ENCODE measurements at places on chromosomes 11 and 22.
A peak's percentile ranks its signal among the peaks of the same experiment; 100 is the strongest.

DNA sequence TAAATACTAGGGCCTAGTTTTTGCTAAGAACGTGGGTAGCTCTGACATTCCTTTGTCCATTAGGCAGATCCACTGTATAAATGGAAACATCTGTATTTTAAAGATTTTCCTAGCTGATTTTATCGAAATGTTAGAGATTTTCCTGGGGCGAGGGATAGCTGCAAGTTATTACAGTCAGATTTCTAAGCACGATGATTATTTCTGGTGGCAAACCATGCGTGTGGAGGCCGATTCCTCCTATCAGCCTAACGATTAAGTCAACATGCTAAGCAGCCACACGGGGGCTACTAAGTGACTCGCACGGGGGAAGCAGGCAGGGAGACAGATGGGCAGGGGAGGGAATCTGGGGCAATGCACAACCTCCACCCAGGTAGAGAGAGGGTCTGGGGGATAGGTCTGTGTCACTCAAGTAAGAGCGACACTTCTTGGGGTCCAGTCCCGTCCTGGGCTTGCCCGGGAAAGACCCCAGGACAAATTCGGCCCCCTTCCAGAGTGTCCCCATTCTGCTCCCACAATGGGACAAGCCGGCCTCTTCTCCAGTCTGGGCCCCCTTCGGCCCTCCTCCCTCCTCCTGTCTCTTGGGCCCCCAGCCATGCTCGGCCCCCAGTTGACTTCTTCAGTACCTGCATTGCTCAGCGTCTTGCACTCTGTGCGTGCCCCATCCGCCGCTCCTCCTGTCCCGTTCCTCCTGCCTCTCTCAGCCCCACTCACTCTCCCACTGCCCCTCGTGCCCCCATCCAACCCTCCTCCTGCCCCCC lies 571 bp downstream of the C11orf24 start:
- peak; percentile 80 for DNase-seq

DNA sequence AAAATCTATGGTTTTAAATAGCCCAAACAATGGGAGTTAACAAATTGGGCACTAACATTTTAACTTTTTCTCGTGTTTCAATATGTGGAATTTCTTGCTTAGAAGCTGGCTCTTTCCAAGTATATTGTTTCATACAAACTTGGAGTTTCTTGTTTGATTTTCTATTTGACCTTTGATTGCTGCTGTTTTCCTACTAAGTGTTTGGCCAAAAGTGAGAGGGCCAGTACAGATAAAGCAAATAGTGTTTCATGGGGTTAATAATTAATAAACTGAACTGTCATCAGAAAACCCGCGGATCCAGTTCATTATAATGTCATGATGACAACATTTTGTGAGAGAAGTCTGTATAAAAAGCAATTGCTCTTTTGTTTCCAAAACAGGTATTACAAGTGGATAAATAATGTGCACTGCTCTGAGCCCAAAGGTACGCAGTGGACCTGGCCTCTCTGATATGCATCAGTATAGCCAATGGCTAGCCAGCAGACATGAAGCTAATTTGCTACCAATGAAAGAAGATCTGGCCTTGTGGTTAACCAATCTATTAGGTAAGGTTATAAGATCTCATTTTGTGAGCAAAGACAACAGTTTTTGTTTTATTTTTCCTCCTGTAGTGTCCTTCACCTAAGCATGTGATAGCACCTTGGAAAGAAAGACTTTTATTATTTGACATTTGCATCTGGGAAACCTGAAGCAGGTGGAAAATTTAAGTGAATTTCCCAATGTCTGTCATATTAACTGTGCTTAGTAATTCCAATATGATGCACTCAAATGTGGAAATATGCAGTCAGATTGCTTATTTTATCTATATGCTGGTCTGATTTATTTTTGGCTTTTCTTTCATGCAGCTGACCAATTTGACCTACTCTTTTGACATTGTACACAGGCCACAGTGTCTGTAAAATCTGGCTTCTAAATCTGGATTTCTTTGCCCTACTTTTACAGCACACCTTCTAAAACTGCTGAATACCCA lies 8.3 kb downstream of the GAS2 start:
- no peak for DNase-seq

GRCh38 chr11:2994336-2994730 lies 2.2 kb upstream of the NAP1L4 start:
- DNase-seq = no peak

DNA sequence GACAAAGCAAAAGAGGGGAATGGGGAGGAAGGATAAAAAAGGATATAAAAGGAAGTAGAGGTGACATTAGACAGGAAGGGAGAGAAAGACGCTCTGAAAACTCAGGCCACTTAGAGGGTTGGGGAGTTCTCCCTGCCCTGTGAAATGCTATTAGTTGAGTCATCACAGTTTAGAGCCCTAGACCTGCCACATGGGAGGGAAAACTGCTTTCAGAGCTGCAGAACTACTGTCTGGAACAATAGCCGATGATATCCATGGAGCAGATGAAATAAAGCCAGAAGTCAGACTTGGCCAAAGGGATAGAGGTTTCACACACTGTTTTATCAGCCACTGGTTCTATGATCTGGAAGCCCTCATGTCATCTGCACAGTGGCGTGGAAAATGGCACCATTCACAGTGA lies 157.9 kb downstream of the NCAM1 start:
- DNase-seq = no peak

GRCh38 chr11:12693479-12694182 lies 19.4 kb downstream of the TEAD1 start:
- DNase-seq = no peak
